ENCODE measurements at places on chromosomes 3 and 15.

GRCh38 chr3:43948013-43948412, 257.3 kb downstream of the ABHD5 start:
- no peak for DNase-seq

GRCh38 chr3:187978433-187979011, 175.4 kb upstream of the LPP start:
- no peak for DNase-seq

DNA sequence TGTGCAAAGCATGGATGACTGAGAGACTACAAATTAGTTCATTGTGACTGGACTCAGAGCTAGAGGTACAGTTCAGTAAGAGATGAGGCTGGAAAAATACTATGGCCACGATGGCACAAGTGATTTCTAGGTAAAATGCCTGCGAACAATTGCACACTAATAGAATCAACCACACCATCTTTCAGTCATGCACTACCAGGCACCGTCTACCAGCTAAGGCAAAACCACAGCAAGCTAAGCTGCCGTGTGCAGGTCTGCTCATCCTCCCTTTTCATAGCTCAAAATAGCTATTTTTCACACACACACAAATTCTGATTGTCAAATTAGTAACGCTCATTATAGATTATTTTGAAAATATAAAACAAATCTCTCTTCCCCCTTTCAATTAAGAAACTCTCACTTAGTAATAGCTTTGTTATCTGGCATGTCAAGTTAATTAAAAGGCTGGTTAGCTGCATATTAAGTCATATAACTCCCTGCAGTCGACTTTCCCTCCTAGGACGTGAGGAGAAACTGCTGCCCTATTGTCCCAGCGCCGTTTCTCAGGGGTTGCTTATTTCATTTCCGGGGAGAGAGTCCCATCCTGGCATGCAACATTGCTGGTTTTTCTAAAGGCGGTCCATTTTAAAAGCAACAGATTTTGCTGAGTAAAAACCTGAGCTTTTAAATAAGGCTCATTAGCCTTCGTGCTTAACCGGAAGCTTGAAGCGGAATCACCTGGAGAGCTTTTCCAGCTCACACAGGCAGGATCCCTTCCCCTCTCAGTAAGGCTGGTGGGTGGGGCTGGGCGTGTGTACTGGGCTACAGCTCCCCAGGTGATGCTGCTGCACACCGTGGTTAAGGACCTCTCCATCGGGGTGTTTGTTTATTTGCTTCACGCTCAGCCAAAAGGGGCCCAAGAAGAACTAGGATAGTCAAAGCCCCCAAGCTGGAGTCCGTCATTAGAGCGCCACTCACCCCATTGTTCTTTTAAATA, 16.9 kb upstream of the MEX3B start:
- DNase-seq = no peak

- no peak for DNase-seq
Measured at GRCh38 chr15:68346979-68347378, 69.4 kb downstream of the FEM1B start.

GRCh38 chr3:123371426-123371825, 77.5 kb downstream of the ADCY5 start:
- no peak for DNase-seq

DNA sequence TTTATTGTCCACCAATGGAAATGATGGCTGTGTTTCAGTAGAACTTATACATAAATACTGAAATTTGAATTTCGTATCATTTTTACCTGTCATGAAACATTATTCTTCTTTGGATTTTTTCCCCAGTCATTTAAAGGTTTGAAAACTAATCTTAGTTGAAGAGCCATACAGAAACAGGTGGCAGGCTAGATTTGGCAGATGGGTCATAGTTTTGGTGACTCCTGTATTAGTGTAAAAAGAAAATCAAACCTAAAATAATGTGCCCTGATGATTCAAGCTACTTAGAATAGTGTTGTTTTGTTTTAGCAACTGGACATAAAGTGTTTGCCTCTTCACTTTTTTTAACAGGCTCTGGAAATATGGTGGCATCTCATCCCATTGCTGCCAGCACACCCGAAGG, 68.9 kb downstream of the SIDT1 start:
- no peak for DNase-seq

GRCh38 chr15:66007663-66008262, 138.5 kb downstream of the RAB11A start:
- DNase-seq = no peak

DNA sequence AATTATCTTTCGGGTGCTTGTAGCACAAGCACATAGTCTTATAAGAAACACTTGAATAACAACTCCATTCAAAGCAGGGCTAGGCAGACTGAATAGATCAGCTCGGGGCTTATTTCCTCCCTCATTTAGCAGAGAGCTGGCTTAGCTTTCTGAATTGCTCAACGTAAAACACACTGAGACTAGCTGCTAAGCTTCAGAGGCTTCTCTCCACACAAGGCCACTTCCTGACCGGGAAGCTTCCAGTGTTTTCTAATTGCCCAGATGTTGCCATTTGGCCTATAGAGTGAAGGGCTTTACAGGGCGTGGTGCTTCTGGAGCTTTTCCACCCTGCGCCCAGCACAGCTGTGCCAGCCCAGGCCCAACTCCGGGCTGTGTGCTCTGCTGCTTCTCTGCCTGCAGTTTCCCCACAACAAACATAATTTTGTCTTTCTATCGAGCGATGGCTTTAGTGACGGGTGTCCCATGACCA, 16.6 kb downstream of the FAM240A start:
- DNase-seq = peak; percentile 12

DNA sequence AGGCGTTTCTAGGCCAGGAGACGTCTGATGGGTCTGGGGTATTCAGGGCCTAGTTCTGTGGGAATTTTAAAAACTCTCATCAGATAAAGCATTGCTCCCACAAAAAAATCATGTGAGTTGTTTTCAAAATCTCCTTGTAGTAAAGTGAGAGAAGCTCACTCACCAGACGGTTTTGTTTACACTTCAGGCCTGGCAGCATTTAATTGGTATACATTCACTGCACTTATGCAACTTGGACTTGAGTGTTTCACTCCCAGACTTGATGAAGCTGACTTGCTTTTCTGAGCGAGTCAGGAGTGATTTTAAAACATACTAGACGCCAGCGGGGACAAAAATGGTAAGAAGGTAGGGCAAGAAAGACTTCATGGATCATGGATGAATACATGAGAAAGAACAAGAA, 75.2 kb downstream of the SLCO3A1 start:
- no peak for DNase-seq

- no peak for DNase-seq
Measured at GRCh38 chr15:62244762-62245161, 79.7 kb upstream of the C2CD4B start.

- no peak for DNase-seq
Measured at GRCh38 chr3:131922356-131922755, 112.5 kb downstream of the CPNE4 start.

- DNase-seq = no peak
Measured at GRCh38 chr15:25901811-25902605, 38.9 kb upstream of the ATP10A start.

DNA sequence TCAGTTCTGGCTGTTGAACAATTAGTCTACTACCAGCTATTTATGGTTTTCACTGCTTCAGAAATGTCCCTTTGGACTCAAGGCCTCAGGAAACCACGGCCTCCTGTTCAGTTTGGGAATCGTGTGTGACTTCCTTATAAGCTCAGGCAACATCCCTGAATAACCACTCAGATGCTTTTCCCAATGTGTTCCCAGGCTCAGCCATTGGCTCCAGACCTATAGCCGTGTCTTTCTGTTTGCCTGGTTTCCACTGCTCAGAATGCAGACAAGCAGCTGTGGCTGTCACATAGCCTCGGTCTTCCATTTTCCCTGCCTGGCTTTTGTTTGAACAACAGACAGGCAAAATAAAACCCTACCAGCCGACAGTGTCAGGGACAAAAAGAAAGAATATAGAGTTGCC, 63.2 kb upstream of the ATP2B2 start:
- no peak for DNase-seq

DNA sequence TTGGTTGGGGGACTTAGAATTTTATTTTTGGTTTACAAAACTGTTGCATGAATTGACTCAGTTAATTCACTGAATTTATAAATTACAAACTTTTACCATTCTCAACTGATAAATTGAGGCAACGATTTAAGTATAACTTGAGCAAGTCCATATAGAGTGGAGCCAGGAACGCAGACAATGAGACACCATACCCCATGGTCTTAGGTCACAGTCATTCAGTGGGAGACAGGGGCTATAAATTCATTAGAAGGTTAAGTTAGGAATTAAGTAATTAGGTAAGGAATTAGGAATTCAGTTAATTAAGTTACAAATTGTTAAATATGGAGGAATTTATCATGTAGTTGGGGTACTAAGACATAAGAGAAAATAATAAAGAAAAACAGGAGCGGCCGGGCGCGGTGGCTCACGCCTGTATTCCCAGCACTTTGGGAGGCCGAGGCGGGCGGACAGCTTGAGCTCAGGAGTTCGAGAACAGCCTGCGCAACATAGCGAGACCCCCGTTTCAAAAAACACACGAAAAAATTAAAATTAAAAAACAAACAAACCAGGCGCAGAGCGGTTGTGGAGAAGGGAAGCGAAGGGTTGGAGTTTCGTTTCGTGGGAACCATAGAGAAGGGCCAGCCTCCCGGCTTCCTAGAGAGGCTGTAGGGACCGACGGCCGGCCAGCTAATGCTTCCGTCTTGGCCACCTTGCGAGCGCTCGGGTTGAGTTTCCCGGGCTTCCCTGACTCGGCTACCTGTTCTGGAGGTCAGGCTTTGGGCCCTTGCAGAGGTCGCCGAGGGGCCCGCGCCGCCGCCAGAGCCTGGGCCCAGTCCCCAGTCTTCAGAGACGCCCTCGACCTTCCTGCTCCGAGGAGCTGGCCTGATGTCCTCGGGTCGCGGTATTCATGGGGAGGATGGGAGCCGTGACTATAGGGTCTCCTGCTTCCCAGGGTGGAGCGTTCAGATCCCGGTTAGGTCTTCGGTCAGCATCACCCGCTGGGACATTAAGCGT, at the start of gene ZNF619:
Gene ZNF619, plus strand, starts transcription at position 645 of the 993 bp plus-strand sequence. CDS start 858 bp downstream, outside the sequence.
- DNase-seq = peak; percentile 85
